ENCODE measurements at places on chromosomes 6 and 20. TPM values are rescaled to one million over a fixed set of nuclear protein-coding genes. Genes with fewer than 3 reads are reported as not detected.
A peak's percentile ranks its signal among the peaks of the same experiment; 100 is the strongest.

GRIK2 gene
- total RNA-seq = 10.8 TPM

ARMH2 gene
- total RNA-seq = not detected

DNA sequence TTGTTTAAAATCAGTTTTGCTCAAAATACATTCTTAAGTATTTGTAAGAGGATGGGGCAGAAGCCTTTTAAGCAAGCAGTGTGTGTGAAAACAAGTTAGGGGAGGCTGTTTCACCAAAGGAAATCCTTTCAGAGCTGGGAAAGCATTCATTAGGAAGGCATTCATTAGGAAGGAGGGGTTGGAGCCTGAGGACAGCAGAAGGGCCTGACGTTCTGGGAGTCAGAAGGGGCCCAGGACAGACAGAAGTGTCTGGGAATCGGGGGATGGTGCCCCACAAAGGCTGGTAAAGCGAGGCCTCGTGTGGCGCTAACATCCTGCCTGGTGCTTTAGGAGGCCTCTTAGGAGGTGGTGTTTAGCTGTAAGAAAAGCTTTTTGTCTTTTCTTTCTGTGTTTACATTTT lies 80.6 kb upstream of the NXT1 start:
- H3K4me3 ChIP-seq = no peak overlapping the region
- peaks cover 50% of the 10 kb centered on the region for H3K4me1 ChIP-seq
- H3K27me3 ChIP-seq = no peaks in the 10 kb centered on the region

METTL24 gene
- not detected for total RNA-seq

DNA sequence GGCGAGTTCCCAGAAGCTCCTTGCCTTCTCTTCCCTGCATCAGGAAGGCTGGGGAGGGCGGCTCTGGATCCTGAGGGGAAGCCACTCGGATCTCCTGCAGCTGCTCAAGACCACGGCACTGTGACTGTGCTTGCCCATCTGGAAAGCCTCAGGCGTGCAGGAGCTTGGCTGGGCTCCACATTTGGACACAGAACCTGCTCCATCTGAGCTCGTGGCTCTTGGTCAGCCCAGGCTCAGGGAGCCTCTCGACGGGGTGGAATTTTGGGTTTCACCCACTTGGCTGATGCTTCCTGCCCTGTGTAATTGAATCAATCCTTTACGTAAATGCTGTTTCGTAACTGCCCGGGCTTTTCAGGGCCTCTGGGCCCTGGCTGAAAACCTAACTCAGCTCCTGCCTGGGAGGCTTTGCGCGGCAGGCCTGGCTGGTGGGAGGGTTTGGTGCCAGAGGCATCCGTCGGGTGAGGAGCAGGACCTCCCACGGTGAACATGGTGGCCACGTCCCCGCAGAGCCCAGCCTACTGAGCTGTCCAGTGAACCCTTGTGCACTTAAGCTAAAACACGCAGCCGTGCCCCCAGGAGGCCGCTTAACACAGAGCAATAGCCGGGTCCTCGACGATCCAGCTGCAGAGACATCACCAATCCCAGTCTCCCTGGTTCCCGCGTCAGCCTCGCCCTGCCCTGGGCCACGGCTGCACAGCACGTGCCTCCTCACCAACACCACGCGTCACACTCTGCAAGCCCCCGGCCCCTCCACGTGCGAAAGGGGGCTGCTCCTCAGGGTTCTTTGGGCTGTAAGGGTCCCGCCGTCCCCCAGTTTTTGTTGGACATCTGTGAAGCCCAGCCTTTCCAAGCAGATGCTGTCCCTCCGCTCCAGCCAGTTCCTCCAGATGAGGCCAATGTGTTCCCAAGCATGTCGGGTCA lies 241.0 kb downstream of the DLL1 start:
- H3K4me1 ChIP-seq = no peaks in the 10 kb centered on the region
- H3K36me3 ChIP-seq = no peaks in the 10 kb centered on the region
- DNase-seq = peak; percentile 76
- H3K27me3 ChIP-seq = no peaks in the 10 kb centered on the region
- H3K27ac ChIP-seq = no peak overlapping the region

B3GALT4 gene
- 6.3 TPM for total RNA-seq

GJA10 gene
- total RNA-seq = not detected
